ENCODE measurements at places on chromosomes 11 and 22.

DNA sequence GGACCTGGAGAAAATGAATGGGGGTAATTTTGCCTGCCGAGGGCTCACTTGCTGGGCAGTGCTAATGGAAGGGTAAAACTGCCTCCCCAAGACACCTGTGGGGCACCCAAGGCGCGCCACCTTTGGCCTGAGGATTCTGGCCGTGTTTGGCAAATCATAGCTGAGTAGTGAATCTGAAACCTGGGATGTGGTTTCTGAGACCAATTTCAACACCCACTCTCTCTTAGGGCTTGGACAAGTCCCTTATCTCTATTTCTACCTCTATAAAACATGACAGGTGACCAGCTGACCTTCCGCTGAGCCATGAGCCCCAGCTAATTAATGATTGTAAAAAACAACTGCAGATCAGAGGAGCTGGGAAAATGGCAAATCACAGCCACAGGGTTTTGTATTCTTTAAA is 1.5 kb upstream of the PACSIN3 start:
- no peak for DNase-seq

GRCh38 chr11:6258141-6258540 is 1.5 kb upstream of the CCKBR start:
- no peak for DNase-seq

GRCh38 chr11:12362857-12363256 is 14.5 kb upstream of the PARVA start:
- no peak for DNase-seq

GRCh38 chr11:110827276-110827675 is 115.0 kb upstream of the ARHGAP20 start:
- no peak for DNase-seq

DNA sequence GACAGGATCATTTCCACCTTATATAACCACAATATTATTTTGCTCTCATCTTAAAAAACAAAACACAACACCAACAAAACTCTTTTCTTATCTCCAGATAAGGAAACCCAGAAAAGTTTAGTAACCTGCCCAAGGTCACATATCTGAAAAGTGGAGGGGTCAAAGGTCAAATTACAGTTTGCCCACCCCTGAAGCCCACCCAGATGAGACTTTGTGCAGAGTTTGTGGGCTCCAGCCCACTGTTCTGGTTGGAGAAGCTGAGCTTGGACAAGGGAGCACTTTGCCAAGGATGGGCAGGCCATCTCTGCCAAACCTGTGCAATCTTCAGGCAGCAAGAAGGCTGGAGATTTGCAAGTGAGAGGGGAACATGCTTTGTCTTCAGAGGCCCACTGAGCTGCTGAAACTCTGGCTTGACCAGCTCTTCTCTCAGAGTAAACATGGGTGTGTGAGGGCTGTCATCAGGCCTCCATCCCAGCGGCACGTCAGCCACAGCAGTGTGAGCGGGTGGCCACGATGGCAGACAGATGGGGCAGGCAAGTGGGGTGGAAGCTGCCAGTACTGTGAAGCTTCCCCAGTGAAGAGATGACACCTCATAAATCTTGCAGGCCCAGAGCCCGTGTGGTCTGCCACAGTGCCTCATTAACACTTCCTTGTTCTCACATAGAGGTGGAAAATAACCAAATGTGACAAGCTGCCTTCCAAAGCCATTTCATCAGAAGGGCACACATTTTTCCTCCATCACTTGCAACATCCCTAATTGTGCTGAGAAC is 111.8 kb downstream of the CCDC81 start:
- DNase-seq: no peak

- no peak for DNase-seq
These were observed 2.2 kb upstream of the P2RX6 start for GRCh38 chr22:21012446-21013407.

DNA sequence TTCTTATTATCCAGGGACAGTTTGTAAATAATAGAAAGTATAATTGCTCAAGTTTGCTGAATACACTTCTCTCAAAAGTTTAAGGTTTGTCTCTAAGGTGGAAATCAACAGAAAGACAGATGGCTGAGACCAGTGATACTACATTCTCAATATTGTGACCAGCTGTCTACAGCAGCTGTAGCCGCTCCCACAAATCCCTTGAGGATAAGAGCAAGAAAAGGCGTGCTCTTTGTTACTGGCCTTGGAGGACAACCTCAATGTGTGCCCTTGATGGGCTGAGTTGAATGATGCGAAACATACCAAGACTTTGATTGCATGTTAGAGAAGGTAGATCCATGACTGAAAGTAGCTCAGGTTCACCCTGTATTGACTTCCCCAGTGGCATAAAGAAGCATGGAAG is 6.1 kb downstream of the OR6M1 start:
- no peak for DNase-seq

- no peak for DNase-seq
These were observed 72.9 kb downstream of the CSNK2A3 start for GRCh38 chr11:11279956-11280689.

DNA sequence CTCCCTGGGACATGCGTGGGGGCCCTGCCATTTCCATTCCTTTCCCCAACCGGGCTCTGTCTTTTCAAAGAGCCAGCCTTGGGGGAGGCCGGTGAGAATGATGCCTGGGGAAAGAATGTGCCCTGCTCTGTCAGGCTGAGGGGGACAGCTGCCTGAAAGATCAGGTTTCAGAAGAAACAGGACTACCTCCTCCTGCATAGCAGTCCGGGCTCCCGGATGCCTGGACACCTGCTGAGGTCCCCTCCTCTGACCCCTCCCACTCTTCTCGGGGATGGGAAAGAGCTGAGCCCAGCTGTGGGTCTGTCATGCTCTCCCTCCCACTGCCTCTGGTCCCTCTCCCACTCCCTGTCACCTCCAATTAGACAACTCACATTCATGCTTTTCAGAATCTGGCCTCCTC is 41.8 kb upstream of the CDON start:
- DNase-seq: no peak

DNA sequence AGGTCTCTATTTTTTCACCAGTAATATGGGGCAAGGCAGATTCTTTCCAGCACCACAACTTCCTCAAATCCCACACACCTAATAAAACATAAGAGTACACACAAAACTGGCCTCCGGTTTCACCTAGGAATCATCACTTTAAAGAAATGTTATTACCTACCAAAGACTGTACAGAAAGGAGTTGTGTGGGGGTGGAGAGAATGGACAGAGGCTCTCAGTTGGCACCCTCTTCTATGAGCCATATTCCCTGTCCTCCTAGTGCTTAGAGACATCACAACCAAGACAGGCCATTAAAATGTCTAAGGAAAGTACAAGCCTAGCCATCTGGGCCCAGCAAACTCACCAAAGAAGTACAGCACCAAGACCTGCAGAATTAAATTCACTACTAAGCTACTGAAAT is 56.1 kb downstream of the RBFOX2 start:
- DNase-seq: no peak

GRCh38 chr11:44066732-44067141 is 667 bp downstream of the ACCS start:
- no peak for DNase-seq

DNA sequence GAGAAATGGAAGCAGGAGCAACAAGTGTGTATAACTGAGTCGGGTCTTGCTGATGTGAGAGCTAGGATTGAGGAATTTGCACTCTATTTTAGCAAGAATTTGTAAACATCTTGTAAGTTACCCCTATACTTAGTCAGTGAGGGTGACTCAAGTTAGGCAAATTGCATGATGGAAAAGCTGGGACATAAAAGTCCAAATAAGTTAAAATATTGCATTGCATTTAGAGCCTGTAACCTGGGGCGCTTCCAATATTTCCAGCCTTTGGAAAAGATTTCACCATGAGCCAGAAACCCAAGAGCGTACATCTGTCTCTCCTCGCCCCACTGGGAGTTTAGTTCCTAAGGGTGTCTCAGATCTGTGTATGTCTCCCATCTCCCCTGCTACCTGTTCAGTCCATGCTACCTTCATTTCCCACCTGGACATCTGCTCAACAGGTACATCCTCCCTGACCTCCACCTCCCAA is 37.0 kb upstream of the ACCSL start:
- DNase-seq: no peak

DNA sequence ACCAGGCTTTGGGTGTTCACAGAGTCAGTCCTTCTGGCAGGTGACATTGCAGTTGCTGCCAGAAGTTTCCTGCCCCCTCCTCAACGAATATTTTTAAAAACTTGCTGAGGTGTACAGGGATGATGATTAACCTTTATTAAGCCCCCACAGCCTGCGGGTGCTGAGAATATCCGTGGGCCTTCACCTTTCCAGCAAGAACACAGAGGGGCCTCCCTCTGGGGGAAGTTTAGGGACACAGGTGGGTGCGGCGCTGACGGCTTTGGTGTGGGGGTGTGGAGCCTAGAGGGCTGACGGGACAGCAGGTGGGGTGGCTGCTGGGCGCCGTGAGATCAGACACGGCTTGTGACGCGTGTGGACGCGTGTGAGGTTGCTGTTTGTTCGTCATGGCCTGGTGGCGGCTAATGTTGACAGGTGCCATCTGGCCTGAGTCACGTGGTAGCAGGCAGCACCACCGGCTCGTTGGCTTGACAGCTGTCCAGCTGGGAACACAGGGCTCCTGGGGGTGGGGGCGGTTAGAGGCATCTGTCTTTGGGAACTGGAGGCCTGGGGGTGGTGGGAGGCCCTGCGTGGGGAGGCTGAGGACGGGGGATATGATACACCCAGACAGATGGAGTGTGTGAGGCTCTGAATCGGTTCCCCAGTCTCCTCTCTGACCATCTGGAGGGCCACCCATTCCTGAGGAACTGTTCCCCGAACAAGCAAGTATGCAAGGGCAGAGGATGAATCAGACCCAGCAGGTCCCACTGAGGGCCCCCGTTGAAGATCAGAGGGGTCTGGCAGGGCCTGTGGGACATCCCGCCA is 12.5 kb upstream of the LRRC10B start:
- no peak for DNase-seq

- no peak for DNase-seq
These were observed 40.4 kb upstream of the ADORA2A start for GRCh38 chr22:24386937-24387471.

DNA sequence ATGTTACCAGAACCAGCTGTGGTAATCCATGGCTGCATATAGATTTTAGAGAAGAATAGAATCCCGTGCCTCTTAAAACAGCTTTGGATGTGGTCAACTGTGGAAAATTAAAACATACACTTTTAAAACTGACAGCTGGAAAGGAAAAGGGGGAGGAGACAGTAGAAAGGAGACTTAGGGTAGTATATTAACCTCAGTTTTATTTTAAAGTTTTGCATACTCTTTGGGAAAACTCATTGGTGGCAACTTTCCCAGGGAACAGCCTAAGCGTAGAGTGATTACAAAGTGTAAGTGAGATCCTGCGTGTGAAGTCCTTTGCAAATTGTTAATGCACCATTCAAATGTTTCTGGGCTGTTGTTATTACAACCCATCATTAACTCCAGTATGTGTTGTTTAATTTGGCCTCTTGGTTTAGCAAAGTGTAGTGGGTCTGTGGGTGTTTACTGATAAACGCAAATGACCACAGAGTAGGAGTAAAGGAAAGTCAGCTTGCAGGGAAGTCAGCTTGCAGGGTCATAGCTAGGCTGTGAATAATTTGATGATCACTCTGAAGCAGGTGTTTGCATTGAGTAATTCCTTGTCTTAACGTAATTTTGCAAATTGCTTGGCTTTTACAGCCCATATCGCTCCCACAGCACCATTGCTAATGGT is 88.0 kb upstream of the DBX1 start:
- no peak for DNase-seq

DNA sequence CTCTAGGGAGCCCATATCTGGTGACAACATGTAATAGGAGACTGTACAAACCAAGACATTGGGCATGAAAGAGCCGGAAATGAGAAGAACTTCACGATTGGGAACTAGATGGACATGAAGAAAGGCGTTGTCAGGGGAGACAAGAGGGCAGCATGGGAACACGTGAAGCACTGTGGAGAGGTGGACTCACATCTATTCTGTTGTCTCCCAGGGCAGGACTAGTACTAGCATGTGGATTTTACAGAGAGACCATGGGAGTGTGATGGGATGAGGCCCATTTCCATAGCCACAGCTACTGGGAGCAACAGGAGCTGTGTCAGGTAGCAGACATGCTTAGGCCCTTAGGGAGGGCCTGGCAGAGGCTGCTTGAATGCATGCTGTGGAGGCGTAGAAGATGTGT is 333.9 kb downstream of the OPCML start:
- no peak for DNase-seq

DNA sequence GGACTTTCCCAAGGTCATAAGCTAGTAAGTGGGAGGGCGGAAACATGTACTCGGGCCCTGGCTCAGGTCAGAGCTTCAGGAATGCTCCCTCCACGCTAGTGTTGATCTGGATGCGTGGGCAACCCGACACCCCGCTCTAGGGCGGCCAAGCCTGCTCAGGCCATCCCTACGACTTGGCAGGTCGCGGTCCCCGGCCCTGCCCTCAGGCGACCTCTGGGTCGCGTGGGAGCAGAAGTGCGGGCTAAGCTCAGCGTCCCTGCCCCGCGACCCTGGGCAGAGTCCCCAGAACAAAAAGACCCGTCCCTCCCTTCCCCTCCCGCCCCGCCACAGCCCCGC is 781 bp upstream of the TEF start:
- no peak for DNase-seq

- DNase-seq: no peak
These were observed 3.0 kb upstream of the GRAP2 start for GRCh38 chr22:39897841-39898240.

DNA sequence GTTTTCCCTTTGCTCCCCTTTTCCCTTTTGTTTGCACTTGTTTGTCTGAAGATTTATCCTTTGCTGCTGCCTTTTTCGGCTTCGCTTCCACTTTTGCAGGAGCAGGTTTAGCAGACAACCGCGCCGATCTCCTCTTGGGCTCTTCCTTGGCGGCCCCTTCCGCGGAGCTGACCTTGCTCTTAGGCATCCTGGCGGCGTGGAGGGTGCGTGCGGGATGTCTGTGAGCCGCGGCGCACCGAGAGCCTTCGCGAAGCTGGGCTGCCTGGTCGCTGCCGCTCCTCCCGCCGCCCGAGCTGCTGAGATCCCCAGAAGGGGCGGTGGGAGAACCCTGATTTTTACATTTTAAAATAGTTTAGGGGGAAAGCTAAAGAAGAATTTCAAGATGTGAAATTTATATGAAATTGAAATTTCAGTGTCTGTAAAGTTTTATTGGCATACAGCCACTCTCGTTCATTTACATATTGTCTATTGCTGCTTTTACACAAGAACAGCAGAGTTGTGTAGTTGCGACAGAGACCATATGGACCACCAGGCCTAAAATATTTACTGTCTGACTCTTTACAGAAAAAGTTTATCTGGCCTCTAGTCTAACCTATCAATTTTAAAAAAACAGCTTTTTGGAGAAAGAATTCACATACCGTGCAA is 105.2 kb upstream of the RRM1 start:
- DNase-seq: no peak

DNA sequence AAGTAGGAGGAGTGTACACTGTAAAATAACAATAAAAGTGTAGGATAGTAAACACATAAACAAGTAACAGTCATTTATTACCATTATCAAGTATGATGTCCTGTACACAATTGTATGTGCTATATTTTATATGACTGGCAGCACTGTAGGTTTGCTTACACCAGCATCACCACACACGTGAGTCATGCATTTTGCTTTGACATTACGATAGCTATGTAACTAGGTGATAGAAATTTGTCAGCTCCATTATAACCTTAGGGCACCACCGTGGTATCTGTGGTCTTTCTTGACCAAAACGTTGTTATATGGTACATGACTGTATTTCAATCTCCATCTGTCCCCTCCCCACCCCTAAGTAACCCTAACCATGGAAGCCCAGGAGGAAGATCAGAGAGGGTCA is 1.1 kb downstream of the DNAL4 start:
- DNase-seq: peak; percentile 8

All from T-helper 2 cell treated with Interferon-gamma antibody and Interleukin-4, amounts not matched to agents 5 μg/mL and 100 μg/mL, for 36 hours (primary cell).